Activated T-helper 2 cell treated with anti-CD3 and anti-CD28 coated beads, Interferon-gamma antibody, Interleukin-2, Interleukin-4, amounts not matched to agents 10 μg/mL and 5 μg/mL and 100 μg/mL, durations not matched to agents 14 hours and 24 hours and 36 hours (primary cell): ENCODE measurements at places on chromosomes 16 and 17. TPM values are rescaled to one million over a fixed set of nuclear protein-coding genes. Genes with fewer than 3 reads are reported as not detected.

GRCh38 chr16:57756424-57757325, 21.1 kb downstream of the KATNB1 start:
- DNase-seq: no peak

DNA sequence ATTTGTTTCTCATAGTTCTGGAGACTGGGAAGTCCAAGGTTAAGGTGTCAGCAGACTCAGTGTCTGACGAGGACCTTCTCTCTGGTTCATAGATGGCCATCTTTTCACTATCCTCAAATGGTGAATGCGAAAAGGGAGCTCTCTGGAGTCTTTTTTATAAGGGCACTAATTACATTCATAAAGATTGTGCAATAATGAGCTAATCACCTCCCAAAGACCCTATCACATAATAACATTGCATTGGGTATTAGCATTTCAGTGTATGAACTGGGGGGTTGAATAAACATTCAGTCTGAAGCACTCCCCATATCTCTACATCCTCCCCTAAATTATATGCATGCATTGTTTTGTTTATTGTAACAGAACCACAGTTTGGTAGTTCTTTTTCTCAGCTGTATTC, 1086.5 kb downstream of the CDH11 start:
- no peak for DNase-seq

DNA sequence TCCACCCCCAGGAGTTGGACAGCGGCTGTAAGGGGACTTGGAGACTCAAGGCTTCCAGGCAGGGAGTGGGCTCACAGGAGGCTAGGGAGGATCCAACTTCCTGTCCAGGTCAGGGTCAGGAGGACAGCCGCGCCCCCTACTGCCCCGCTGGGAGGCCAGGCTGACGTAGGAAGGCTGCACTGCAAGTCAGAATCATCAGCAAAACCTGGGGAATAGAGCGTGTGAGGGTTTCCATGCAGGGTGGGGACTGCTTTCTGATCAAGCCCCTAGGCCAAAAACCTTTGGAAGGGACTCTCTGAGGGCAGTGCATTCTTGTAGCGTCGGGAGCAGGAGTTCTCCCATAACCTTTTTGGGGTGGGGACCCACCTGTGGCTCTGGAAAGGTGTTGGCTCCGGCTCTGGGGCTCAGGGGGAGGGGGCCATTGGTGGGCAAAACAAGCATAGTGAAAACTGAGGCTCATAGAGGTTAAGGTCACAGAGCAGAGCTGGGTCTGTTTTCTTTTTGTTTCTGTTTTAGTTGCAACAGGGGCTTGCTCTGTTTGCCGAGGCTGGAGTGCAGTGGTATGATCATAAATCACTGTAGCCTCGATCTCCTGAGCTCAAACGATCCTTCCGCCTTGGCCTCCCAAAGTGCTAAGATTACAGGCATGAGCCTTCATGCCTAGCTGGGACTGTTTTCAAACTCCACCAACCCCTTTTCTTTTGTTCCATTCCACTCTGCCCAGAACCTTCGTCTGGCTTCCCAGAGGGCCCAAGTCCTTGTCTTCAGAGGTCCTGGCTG, 22.1 kb downstream of the RAI1 start:
- no peak for DNase-seq

KCNH4 gene
- total RNA-seq: 0.44 and 0.64 TPM in 2 replicates

- DNase-seq: no peak
Measured at GRCh38 chr17:16905593-16906191, 66.2 kb downstream of the TNFRSF13B start.

- no peak for DNase-seq
Measured at GRCh38 chr16:52621651-52622050, 74.7 kb upstream of the TOX3 start.

C17orf78 gene
- not detected in 2 replicates for total RNA-seq

DNA sequence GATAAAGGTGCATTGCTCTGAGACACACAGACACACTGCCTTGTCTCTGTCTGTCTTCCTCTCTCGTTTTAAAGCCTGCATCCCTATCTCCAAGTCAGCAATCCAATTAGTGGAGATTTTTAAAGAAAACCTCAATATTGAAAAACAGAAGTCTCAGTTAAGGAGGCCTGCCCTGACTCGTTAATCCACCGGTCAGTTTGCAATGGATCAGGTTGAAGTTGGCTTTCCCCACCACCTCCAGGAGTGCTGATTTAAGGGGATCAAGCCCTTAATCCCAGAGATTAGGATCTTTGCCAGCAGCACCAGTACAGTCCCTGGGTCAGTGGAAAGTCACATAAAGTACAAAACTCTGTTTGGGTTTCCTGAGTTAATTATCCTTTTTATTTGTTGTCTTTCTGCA, 271.1 kb upstream of the ASIC2 start:
- no peak for DNase-seq

- peak; percentile 92 for DNase-seq
Measured at GRCh38 chr17:7242717-7243452, 636 bp upstream of the GABARAP start.

GRCh38 chr17:40600486-40601046, 35.3 kb upstream of the CCR7 start:
- no peak for DNase-seq

KRTAP9-2 gene
- not detected in 2 replicates for total RNA-seq

DNA sequence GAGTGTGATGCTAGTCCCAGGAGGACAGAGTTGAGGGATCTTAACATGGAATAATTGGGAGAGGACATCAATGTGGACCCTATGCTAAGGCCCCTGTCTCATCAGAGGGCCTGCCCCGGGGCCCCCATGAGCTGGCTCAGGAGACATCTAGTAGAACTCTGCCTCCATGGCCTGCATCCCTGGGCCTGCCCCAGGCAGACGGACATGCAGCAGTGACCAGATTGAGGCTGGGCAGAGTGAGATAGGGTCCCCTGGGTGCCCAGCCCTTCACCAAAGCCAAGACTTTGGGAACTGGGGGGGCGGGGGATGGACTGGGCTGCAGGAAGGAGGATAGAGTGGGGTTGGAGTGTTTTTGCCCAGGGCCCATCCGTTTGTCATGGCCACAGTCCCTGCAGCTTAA, 115.2 kb downstream of the CCDC182 start:
- no peak for DNase-seq

GRCh38 chr17:63120406-63120805, 154.4 kb downstream of the TANC2 start:
- no peak for DNase-seq

MILR1 gene
- 0.16 and 0.46 TPM in 2 replicates for total RNA-seq

DNA sequence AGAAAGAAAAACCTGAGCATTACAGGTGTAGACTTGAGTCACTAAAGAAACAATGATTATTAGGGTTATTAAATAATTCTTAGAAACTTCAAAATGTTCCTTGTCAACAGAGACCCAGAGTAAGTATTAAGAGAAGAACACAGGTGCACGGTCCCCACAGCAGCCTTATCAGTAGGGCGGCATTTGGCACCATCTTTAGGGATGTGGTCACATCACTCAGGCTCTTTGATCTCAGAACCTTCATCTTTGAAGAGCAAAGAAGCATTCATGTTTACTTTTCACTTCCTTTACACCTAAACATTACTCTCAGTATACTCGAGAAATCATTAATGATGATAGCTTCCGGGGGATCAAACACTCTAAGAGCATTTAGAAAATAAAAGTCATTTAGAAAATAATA, 928.7 kb downstream of the KCNJ2 start:
- DNase-seq: no peak

DNA sequence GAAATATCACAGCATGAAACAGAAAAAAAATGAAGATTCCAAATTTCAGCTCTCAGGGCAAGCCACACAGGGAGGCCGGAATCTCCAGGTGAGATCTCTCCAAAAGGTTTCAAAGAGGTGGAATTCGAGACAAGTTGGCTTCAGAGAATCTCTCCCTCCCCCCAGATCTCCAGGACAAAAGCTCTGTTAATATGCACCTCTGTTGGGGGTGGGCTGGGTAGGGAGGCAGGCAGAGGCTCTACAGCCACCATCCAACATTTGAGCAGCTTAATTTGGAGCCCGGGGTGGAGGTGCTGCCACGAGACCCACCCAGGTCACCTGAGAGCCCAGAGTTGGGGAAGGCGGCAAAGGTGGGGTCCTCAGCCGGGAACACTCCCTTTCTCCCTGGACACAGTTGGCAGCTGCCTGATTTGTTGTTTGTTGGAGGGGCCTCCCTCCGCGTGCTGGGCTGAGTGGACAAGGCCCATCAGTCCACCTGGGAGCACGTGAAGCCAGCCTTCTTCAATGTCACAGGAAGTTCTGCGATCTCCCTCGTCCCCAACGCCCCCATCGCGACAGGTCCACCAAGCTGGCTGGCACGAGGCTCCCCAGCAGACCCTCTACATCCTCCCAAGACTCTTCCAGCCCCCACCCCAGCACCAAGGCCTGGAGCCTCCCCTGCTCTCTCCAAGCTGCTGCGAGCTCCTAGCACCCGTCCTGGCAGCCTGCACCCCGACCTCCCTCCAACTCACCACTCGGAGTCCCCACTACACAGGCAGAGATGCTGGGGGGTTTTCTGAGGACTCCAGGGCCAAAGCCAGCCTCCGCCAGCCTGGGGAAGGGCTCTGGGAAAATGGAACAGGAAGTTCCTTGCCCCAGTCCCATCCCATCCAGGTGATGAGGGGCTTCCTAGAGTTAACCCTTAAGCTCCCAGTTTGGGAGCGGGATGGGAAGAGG, at the start of gene ZSCAN10:
Gene ZSCAN10 (minus strand): TSS at position 836 of the 936 bp plus-strand sequence. CDS start 6,357 bp downstream, outside the sequence.
- no peak for DNase-seq

DNA sequence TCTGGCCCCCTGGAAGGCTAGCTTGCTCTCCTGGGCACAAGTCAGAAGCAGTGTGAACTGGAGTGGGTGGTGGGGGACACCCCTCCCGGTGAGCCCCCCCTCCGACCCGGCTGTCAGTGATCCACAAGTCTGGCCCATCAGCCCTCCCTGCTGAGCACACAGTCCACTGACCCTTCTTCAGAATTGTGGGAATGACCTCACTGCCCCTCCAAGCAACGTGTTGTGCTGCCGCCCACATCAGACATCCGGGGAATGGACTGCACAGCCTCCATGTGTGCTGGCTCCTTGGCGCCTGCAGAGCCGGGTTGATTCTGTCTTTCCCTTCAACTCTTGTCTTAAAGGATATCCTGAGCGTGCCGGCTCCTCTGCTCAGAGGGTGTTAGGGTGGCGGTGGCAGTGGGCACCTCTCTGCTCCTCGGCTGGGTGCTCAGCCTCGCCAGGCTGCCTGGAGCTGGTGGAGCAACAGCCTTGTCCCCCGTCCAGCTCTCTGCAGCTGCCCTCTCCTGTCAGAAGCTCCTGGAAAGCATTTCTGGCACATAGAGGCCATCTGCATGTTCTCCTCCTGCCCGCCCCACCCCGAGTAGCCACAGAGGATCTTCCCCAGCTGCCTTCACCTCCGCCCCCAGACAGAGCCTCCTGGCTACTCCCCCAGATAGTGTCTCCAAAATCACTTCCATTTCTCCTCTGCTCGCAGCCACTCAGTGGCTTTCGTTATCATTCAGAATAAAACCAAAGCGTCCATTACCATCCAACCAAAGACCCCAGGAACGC, 19.8 kb downstream of the NPTX1 start:
- DNase-seq: no peak

KRT31 gene
- not detected in 2 replicates for total RNA-seq

- no peak for DNase-seq
Measured at GRCh38 chr17:47231866-47232265, 21.8 kb upstream of the ITGB3 start.

SERPINF2 gene
- total RNA-seq: 0.14 TPM in 1 of 2 replicates, not detected in the other

- DNase-seq: no peak
Measured at GRCh38 chr17:77535892-77536291, 395.1 kb downstream of the SEC14L1 start.

DNA sequence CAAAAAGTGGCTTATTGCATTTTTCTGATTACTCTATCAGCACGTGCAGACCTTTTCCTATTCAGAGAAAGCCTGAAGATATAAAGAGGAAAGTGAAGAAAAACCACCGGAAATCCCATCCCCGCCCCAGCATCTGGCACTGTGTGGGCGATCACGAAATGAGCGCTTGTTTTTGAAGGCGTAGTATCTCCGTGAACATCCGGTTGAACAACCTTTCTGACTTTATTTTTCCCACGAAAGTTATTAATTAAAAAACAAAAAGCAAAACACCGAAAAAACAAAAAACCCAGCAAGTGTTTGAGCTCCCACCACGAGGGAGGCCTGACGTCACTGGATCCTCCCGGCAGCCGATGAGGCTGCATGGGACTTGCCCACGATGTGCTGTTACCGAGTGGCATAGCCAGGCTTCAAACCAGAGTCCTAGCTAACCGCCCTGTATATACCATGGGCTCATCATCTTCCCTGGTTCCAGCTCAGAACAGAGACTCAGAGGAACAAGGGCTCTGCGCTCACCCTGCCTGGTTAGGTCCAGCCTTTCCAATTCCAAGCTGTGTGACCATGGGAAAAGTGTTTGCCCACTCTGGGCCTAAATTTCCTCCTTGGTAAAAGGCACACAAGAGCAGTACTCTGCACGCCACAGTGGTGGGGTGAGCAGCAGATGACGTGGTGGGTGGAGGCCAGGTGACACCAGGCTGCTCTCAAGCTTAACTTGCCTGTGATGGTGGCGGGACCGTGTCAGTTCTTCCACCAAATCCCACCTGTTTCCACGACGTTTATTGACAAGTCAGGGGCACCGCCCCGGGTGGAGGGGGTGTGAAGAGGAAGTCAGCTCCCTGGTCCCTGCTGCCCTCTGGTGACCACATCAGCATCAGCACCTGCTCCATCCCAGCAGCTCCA, 34.3 kb upstream of the IL21R start:
- DNase-seq: peak; percentile 81

GRCh38 chr17:42167807-42168206, 13.0 kb upstream of the RAB5C start:
- no peak for DNase-seq

ADGRG3 gene
- total RNA-seq: not detected in 2 replicates

DNA sequence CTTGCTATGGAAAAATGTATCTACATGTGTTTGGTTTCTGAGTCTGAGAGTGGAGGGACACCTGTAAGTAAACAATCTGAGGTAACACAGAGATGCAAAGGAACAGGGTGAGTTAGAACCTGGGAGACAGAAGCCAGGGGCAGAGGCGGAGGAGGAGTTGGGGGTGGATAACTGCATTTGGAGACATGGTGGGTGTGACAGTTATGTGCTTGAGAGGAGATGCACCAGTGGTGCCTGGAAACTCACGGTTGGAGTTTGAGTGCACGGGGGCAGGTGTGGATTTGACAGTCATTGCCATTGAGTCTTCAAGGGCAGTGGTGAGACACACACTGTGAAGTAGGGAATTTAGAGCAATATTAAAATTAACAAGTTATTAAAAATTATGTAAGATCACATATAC, 6.5 kb downstream of the NUP93 start:
- DNase-seq: no peak

DNA sequence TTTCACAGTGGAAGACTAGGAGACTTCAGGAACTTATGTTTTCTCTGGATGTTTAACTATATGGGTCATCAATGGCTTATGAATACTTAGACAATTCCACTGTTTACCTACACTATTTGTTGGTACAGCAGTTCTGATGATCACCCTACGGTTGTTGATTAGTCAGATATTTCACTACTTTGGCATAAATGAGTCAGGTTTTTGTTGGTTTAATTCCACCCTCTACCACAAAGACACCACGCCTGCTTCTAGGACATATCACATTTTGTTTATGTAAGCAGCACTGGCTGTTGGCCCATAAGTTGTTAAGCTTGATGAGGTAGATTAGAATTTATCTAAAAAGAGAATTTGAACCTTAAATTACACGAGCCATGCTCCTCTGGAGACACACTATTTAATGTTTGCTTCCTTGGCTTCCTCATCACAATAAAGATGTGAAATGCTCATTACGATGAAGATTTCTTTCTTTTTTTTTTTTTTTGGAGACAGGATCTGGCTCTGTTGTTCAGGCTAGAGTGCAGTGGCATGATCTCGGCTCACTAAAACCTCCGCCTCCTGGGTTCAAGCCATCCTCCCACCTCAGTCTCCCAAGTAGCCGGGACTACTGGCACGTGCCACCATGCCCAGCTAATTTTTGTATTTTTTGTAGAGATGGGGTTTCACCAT, 4.3 kb downstream of the GDE1 start:
- no peak for DNase-seq
